ENCODE measurements at places on chromosomes 2 and 18.

GRCh38 chr2:194203898-194204297 is 1453.1 kb upstream of the SLC39A10 start:
- no peak for DNase-seq

- DNase-seq, result no peak
Measured at GRCh38 chr2:140747665-140748064, 1383.2 kb downstream of the LRP1B start.

DNA sequence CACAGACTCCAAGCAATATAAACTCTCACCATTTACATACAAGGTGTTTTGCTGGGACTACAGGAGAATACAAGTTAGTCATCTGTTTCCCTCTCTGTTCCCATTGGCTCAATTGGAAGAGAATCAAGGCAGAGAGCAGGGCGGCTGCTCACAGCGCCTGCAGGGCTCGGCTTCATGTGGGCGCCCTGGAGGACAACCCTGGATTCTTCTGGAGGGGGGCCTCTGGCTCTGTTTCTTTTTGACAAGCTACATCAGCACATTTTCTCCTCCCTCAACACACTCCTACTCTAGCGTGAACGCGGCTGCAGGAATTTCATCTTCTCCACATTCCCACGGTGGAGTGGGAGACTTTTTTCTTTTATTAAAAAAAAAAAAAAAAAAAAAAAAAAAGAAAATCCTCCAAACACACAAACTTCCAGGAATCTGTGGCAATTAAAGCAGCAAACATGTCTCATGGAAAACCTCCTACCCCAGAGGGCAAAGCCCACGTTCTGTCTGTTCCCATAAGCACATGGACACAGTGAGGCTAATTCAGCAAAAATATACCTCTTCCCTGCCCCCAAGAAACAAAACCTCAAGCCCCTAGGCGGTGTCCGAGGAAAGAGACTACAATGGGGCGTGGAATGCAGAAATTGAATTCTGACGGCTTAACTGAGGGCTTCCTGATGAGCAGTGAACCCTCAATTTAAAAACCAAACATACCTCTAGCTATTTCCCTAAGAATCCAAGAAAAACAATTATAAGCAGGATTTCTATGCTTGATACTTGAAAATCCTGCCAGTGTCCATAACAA is 50.6 kb downstream of the PARD6G start:
- no peak for DNase-seq

GRCh38 chr2:191678437-191679100 is 633 bp downstream of the NABP1 start:
- peak; percentile 34 for DNase-seq

- no peak for DNase-seq
Measured at GRCh38 chr2:60091894-60092293, 461.6 kb downstream of the BCL11A start.

DNA sequence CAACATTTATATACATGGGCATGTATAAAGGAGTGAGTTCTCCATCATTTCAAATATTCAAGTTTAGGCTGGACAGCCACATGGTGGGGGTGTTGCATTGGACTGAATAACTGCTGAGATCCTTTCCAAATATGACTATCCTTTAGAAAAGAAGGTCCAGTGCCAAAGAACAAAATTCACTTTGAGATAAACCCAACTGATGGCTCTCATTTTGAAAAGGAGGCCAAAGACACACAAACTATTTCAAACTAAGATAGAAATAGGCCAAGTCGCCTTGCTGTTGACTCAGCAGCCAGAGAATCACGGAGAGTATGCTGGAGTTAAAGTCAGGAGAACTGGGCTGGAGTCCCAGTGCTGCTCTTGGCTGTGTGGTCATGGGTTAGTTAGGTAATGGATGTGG is 204.5 kb upstream of the LRATD1 start:
- DNase-seq, result no peak

- DNase-seq, result no peak
Measured at GRCh38 chr2:112646102-112646719, 472 bp downstream of the SLC20A1 start.

DNA sequence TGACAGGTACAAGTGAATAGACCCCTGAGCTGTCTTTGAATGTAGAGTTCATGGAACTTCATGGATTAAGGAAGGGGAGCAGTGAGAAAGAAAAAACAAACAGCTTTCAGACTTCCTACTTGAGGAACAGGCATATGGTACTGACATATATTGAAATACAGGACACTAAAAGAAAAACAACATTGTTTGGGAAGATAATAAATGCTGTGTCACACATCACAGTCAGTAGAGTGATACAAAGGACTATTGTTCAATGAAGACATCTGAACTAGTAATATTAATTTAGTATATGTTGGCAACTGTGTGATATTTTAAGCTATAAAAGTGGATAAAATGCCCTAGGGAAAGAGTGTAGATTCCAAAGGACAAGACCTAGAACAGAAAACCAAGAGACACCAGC is 3.3 kb downstream of the DSC2 start:
- no peak for DNase-seq

DNA sequence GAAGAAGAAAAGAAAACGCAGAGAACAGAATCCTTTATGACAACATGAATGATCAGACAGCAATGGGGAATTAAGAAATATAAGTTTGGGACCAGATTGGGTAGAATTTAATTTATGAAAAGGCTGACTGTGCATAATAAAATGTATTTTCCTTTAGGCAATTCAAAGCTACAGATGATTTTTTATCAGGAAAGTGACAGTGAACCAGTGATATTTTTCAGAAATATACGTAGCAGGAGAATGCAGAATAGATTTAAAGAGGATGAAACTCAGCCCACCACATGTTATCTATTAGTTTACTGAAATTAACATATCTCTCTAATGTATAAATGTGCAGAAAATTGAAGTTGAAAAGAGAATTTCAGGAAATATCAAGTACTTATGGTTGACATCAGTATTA is 110.0 kb downstream of the SCN2A start:
- no peak for DNase-seq

DNA sequence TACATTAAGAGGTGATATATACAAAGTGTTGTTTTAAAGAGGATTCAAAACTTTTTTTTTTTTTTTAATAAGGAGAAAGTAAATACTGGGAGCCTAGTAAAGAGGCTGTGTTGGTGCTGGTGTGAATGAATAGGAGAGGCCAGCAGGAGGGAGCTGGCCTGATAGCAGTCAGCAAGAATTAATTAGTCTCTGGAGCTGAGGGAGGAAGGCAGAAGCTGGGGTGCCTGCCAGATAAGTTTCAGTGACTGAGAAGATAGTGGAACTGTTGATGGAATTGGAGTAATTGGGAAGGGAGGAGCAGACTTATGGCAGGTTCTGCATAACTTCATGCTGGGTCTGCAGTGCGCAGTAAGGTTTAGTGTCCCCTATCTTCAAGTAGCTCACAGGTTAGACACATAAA is 36.2 kb upstream of the SNORC start:
- no peak for DNase-seq

DNA sequence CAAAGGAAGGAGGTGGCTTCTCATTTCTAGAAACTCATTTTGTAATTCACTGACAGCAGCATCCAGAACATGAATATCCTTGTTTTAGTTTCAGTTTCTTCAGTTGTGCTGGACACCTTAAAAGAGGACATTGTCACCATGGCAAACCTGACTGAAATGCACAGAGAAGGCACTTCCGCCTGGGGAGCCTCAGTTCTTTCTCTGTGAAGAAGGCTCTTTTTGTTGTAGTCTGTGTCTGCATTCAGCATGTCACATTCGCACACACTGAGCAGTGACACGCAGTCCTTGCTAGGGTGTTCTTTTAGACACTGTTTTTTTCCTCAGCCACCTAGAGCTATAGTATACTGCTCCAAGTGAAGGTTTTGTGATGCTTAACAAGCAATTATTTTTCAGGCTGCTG is 9.5 kb upstream of the RPRM start:
- DNase-seq, result no peak

DNA sequence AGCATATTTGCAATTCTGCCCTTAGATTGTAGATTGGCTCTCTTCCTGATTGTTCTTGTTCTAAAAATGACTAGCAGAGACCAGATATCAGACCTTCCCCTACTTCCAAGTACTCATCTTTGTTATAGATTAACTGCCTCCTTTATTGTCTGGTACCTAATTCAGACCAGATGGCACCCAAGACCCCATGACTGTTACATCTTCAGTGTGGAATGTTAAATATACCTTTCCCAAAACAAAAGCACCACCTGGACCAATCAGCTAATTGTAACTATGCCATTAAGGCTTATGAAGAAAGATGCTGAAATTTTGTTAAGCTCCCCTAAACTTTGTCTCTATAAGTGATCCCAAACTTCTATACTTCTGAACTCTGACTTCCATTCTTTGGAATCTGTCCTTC is 12.0 kb upstream of the TFPI start:
- DNase-seq, result no peak

GRCh38 chr18:45777393-45777792 is 48.1 kb upstream of the SIGLEC15 start:
- DNase-seq, result no peak

GRCh38 chr2:42806786-42807185 is 14.4 kb upstream of the HAAO start:
- DNase-seq, result no peak

DNA sequence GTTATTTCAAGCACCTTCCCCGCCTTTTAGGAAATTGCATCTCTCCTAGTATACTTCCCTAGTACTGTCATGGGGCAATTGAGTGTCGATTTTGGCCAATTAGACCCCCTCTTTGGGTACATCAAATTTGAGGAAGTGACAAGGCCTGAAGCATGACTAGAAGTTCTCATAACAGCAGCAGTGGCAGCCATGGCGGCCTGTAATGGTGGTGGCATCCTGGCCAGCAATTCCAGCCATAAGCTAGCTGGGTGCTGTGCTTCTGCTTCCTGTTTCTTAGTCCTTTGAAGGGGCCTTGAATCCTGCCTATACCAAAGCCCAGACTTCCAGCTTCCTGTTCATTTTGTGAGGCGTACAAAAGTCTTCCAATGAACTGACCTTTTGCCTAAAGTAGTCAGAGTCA is 523.1 kb downstream of the PLCL1 start:
- DNase-seq, result no peak

DNA sequence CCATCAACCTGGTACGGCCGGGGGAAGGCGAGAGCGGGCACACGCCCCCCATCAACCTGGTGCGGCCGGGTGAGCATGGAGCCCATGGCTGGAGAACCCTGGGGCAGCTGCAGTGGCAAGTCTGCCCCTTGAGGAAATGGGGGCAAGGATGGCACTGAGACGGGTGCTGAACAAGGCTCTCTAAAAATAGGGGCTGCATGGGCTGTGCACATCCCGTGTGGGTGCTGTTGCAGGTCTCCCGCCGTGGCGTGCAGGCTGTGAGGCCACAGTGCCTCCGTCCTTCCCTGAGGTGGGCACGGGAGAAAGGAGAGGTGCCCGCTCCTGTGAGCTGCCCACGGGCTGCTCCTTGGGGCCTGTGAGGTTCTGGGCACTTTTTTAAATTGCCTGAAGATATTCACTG is 99.2 kb downstream of the NFATC1 start:
- DNase-seq, result no peak

GRCh38 chr2:55842046-55842445 is 81.5 kb downstream of the EFEMP1 start:
- DNase-seq, result no peak

- DNase-seq, result no peak
Measured at GRCh38 chr2:44429034-44429433, 67.3 kb downstream of the CAMKMT start.

GRCh38 chr2:120360307-120360855 is 14.4 kb downstream of the INHBB start:
- no peak for DNase-seq

DNA sequence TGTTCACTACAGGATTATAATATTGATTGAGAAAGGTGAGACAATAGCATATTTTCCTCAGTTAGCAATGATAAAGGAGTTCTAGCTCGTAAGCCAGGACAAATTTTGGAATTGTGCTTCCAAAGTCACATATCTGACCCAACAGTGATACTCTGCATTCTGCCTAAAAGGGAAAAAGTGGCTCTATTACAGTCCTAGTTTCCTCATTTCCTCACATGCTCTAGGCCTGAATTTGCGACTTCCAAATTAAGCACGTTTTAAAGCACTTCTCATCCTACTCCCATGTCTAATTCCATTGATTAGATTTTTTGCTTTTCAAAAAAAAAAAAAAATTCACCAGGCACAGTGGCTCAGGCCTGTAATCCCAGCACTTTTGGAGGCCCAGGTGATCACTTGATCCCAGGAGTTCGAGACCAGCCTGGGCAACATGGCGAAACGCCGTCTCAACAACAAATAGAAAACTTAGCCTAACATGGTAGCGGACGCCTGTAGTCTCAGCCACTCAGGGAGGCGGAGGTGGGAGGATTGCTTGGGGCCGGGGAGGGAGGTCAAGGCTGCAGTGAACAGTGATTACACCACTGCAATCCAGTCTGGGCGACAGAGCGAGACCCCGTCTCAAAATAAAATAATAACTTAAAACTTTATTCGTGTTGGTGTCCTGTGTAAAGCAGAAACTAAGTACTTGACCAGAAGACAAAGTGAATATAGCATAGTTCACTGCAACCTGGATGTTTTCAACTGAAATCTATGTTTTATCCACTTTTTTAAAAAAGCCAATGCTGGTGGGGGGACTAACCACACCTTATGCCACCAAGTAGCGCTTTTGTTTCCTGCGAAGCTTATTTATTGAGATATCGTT is 1.5 kb downstream of the ESCO1 start:
- DNase-seq, result no peak

DNA sequence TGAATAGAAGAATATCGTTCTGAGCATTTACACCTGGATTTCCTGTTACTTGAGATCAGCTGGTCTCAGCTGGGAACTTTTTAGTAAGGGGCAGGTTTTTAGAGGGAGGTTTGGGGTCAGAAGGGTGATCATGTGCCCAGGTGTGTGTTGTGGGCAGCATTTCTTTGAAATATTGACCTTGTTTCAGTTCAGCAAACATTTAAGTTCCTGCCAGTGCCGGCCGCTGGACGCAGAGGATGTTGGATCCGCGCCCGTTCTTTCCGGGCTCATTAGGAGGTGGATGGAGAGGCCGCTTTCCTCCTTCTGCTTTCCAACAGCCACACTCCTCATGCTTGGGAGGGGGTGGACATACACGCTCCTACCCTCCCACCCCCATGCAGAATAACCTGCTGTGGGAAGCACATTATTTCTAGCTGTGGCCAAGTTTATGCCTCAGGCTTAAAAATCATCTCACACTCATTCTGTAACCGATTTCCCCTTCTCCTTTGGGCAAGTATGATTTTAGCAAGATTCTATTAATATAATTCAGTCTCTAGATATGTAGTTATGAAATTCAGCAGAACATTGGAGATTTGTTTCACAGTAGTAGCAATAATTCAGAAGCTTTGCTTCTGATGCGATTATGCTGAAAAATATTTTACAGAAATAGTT is 131.4 kb downstream of the ZNF236 start:
- DNase-seq, result no peak

- DNase-seq, result no peak
Measured at GRCh38 chr2:60295636-60295962, 257.9 kb downstream of the BCL11A start.
